Activated CD4-positive, alpha-beta T cell treated with anti-CD3 and anti-CD28 coated beads for 36 hours (primary cell): ENCODE measurements at places on chromosomes 7 and 10. TPM values are rescaled to one million over a fixed set of nuclear protein-coding genes. Genes with fewer than 3 reads are reported as not detected.

DNA sequence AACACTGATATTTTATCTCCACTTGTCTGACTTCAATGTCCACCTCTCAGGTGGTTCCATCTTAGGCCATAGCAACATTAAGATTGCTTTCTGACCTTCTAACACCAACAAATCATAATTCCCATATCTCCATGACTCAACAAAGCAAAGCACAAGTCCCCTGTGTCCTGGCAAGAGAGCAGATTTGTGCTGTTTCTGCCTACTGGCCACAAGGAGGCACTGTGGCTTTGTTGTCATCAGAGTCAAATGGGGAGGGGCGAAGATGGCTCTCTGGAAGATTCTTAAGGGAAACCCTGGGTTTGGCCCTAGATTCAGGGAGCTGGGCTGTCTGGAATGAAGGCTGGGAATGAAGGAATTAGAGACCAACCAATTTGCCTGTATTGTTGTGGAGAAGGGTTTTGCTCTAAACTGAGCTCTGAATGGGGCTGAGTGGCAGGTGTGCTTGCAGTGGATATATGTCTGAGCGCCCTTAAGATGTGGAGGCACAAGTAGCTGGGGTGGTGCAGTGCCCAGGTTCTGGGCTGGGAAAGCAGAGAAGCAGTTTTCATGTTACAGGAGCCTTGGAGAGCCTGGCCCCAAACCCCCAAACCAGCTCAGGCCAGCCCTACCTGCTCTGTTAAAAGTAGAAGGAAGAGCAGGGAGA is 154.8 kb upstream of the PRSS58 start:
- peak; percentile 67 for DNase-seq

DNA sequence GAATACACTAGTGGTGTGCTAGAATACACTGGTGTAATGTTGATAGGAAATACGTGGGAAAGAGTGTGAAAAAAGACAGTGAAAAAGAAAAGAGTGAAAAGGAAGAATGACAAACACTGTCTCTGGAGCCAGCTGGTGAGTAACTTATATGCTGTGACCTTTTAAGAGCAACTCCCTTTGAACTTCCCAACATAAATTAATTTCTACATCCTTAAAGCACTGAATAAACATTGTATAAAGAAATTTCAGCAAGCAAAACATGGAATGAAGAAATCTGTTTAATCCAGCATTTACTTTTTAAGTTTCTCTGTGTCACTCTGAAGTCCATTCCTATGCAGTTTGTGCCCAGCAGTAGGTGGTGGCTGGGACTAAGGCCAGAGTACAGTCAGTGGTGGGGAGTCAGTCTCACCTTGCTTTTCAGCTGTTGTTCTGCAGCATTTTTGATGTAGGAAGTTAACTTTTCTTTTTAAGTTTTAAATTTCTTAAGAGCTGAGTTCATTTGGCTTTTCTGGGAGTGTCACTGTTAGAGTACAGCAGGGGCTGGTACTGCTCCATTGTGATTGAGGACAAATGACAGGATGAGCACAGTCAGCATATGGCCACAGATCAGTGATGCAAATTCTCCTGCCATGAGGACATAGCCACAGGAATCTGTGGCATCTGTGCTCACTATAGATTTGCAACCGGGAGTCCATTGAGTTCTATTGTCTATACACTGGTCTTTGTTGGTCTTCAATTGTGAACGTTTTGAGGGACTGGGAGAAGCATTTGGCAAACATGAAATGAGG is 321.8 kb downstream of the ZNF248 start:
- no peak for DNase-seq

DNA sequence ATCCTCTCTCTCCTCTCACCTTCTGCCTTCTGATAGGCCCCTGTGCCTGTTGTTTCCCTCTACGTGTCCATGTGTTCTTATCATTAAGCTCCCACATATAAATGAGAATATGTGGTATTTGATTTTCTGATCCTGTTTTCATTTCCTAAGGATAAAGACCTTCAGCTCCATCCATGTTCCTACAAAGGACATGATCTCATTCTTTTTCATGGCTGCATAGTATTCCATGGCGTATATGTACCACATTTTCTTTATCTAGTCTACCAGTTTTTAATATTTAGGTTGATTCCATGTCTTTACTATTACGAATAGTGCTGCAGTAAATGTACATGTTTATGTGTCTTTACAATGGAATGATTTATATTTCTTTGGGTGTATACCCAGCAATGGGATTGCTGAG is 4.6 kb downstream of the OR2A12 start:
- no peak for DNase-seq

- peak; percentile 65 for DNase-seq
These were observed 90.1 kb upstream of the PIK3CG start for GRCh38 chr7:106774768-106775551.

BLNK gene
- total RNA-seq: not detected

SPDYE1 gene
- not detected for total RNA-seq

GRCh38 chr7:27714831-27715444 is 25.0 kb upstream of the TAX1BP1 start:
- DNase-seq: no peak

DNA sequence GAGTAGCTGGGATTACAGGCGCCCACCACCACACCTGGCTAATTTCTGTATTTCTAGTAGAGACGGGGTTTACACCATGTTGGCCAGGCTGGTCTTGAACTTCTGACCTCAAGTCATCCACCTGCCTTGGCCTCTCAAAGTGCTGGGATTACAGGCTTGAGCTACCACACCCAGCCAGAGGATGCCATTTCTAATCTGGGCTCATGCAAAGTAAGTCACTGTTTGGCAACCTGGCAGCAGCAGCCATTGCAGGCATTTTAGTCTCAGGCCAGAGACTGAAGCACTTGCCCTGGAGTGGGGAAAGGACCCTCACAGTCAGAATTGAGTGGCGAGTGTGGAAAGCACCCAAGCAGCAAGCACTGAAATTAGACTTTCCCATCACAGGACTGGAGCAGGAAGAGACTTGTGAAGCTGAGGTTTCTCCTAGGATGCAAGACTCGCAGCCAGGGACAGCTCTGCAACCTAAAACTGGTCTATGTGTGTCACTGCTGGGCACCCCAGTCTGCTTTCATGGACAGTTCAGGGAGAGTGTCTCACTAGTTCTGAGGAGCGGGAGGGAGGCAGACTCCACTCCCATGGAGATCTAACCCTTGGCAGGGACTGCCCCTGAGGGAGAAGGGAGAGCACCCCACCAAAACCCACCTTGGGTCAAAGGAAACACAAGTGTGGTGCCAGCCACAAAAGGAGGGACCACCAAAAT is 27.6 kb downstream of the SNX13 start:
- no peak for DNase-seq

- DNase-seq: no peak
These were observed 12.0 kb upstream of the DMBT1 start for GRCh38 chr10:122548407-122549085.

DNA sequence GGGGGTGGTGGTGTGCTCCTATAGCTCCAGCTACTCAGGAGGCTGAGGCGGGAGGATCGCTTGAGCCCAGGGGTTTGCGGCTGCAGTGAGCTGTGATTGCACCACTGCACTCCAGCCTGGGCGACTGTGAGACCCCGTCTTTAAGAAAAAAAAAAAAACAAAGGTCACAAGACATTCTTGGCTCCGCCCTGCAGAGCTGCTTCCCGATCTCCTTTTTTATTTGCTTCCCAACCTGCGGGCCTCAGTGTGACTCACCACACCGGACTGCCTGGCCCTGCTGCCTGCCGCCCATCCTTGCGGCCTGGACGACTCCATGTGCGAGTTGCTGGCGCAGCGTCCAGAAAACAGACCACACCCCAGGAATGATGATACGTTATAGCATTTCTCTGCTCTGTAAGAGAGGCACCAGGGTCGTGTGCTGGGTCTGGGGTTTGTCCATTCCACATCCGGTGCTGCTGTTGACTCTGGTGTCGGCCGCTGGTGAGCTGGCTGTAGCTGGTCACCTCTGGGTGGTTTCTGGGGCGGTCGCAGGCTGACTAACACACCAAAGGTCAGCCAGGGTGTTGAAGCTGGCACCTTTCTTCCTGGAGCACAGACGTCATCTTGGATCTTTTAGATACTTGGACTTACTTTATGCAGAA is 123.6 kb downstream of the TCF7L2 start:
- no peak for DNase-seq

- no peak for DNase-seq
These were observed 164.7 kb downstream of the GNAT3 start for GRCh38 chr7:80347173-80347572.

DNA sequence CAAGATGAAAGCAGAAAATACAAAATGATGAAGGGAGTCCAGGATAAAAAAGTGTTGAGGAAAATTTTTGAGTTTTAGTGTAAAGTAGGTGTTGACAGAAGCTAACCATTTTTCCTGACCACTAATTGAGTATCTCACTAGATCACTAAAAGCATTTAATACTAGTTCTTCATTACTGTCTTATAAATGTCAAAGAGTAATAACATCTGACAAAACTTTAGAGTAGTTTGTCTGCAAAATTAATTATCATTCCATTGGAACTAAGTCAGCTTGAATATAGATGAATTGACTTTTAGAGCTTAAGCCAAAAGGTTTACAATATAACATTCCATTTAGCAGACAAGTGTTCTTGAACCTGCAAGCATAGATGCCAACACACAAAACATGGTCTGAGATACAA is 232.9 kb downstream of the FOXP2 start:
- DNase-seq: no peak

DNA sequence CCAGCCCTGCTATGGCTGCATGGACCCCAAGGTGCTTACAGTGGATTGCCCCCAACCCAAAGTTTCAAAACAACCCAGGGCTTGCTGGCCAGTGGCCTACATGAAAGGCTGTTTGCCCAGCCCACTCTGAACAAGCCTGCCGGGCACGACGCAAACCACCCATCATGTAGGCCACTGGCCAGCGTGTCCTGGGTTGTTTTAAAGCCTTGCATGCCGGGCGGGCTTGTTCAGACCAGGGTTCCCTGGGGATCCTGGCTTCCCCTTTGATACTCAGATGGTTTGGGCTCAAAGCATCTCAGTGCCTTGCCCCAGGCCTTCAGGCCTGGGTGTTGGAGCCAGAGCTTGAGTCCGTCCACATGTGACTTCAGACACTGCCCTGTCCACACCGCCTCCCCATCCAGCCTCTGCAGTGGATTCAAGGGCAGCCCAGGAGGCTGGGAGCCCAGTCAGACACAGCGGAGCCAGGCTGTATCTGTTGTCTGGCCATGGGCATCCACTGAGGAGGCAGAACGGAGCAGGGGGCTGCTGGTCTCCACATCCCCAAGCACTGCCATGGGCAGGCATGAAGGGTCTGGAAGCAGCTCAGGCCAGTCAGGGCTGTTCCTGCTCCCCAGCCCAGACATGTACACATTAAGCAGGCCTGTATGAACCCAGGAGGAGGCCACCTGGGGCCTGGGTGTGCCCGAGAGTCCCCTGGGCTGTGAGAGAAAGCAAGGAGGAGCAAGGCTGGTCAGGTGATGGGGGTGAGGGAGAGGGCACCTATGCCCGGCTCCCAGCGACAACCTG is 4.0 kb upstream of the ADIRF start:
- DNase-seq: no peak

GDF2 gene
- not detected for total RNA-seq

CRTAC1 gene
- not detected for total RNA-seq

DLX6 gene
- not detected for total RNA-seq

ATG9B gene
- total RNA-seq: 10.0 TPM
